CD8-positive, alpha-beta T cell (primary cell): ENCODE measurements at places on chromosomes 3 and 15.

GRCh38 chr3:66629982-66630368, 129.2 kb upstream of the LRIG1 start:
- no peak for DNase-seq

- no peak for DNase-seq
Measured at GRCh38 chr3:20974396-20974795, 776.6 kb downstream of the ZNF385D start.

- no peak for DNase-seq
Measured at GRCh38 chr3:179560791-179561190, 1.9 kb upstream of the ACTL6A start.

DNA sequence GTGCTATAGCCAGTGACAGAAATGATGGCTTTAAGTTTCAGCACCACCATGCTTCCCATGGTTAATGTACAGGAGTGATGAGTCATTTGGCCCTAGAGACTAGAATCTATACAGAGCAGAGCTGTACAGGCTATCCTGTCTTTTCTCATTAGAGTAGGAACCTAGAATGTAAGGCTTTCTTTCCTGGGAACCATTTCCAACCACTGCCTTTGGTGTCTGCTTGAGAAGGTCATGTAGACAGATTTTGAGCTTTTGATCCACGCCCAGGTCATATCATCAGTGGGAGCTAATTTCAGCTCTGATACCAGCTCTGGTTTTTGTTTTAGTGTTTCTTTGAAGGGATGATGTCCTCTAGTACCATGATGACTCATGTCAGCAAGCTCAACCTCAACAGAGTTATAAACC, 543.1 kb downstream of the NTRK3 start:
- DNase-seq, result no peak

- no peak for DNase-seq
Measured at GRCh38 chr3:53493963-53494791, at the start of gene CACNA1D. TSS of gene CACNA1D (plus strand) at chr3:53494611. CDS start at chr3:53495167, 556 bp downstream.

DNA sequence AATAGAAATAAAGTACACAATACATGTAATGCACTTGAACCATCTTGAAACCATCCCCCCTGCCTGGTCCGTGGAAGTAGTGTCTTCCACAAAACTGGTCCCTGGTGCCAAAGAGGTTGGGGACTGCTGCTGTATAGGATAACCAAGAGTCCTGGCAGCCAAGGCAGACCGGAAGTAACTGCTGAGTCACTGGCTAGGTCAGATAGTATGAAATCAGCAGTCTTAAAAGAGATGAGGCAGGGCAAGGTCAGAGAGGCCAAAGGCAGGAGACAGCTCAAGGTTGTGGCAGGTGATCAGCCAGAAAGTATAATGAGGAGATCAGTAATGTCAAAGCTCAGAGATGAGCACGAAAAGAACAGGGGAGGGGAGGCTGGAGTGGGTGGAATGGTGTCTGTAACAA, 60.2 kb downstream of the MAP3K13 start:
- DNase-seq, result no peak

GRCh38 chr3:12139111-12139511, 19.6 kb downstream of the TIMP4 start:
- no peak for DNase-seq

DNA sequence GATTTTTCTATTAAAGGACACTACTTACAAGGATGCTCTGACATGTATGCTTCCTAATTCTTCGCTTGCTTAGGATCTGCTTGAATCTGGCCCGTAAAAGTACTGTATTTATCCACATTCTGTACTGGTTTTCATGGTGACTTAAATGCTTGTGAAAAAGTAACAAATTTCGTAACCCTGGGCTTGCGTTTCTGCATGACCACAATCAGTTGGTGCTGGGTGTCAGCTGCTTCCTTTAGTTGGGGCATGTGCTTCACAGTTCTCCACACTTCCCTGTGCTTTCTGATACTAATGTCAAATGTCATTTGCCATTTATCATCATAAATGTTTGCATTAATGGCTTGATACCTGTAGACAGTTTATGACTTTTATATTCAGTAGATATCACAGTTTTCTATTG, 218.4 kb upstream of the MLF1 start:
- DNase-seq, result no peak

DNA sequence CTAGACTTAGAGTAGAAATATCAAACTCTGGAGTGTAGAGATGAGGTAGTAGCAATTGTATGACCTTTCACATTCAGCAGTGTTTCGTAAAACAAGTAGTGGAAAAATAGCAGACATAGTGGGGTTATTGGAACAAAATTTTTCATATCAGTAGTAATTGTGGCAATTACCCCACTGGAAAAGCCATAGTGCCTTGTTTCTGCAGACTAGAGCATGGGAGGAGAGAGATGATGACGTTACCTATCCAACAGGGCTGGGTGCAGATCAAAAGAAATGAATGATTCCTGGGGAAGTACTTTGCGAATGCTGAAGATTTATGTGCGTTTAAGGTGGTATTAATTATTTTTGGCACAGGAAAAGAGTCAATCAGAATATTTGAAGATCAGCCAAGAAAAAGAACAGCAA, 147.0 kb upstream of the LRRFIP2 start:
- no peak for DNase-seq

DNA sequence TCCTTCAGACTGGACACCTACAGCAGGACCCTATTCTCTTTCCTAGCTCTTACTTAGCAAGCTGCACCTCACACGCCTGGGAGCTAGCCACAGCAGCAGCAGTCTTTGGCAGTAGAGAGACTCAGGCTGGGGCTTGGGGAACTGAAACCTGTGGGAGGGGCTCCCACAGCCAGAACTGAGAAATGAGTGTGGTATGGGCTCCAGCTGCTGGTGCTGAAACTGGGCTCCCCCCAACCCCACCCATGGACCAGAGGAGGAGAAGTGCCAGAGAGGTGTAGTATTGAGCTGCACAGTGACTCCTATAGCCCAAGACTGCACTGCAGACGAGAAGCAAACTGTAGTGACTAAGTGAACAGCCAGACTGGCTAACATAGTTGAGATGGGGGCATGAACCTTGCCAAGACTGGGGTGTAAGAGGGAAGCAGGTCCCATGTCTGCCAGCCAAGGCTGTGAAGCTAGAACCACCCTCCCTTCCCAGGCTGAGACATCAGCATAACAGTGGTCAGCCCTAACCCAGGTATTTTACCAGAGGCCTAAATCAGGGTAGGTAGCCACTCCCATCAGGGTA, 62.5 kb downstream of the MYO5A start:
- DNase-seq, result peak; percentile 56

DNA sequence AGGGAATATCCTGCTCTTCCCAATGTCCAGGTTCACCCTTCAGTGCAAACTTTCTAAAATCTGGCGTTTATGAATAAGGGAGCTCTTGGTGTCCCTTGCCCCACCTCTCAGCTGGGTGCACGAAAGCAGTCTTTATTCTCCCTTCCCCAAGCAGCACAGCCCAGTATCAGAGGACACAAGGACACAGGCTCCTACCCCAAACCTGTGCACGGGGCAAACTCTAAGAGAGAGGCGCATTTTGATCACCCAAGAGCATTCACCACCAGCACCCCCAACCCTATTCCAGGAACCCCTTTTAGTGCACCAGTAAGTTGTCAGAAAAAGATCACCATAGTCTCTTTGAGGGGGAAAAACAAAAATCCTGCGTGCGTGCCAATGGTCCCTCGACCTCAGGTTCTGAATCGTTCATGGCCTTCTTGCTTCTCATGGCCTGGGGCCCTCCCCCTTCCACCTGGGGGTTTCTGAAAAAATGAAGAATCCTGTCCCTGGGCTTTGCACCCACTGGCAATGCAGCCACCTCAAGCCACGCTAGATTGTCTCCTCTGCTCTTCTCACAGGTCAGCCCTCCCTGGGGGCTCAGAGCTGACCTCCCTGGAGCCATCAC, 78.9 kb downstream of the FAM174B start:
- DNase-seq, result no peak

GRCh38 chr15:67700023-67700422, 125.3 kb upstream of the SKOR1 start:
- no peak for DNase-seq

- DNase-seq, result no peak
Measured at GRCh38 chr3:186095561-186096081, 13.3 kb downstream of the ETV5 start.

GRCh38 chr3:106332129-106332528, 463.3 kb upstream of the CBLB start:
- no peak for DNase-seq

- no peak for DNase-seq
Measured at GRCh38 chr3:43892526-43892925, 201.8 kb downstream of the ABHD5 start.

DNA sequence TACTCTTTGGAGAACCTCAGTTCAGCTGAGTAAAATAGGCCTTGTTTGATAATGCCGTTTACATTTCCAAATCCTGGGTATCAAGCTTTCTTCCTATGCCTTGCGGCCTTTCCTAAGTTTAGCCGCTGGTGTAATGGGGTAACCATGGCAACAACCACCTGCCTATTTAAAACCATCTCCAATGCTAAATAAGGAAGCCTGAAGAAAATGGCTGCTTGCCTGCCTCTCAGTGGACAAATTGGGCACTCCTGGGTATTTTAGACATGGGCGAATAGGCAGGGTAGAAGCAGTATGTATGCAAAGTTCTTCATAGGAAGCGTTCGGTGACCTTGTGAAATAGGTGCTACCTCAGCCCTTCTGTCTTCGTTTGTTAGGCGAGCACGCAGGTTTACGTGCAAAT, 122.7 kb downstream of the DGKG start:
- DNase-seq, result no peak

DNA sequence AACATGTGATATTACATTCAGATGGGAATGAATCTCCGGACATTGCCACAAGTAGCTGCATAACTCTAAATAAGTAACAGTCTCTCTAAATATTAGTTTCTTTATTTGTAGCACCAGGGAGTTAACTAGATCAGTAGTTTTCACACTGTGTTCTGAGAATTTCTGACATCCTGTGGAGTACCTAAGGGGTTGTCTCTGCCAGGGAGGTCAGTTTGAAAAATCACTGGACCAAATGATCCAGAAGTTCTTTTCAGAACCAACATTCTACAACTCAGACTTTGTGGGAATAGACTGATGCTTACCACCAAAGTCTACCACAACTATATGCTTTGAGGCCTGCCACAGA, 9.0 kb upstream of the ILDR1 start:
- no peak for DNase-seq

DNA sequence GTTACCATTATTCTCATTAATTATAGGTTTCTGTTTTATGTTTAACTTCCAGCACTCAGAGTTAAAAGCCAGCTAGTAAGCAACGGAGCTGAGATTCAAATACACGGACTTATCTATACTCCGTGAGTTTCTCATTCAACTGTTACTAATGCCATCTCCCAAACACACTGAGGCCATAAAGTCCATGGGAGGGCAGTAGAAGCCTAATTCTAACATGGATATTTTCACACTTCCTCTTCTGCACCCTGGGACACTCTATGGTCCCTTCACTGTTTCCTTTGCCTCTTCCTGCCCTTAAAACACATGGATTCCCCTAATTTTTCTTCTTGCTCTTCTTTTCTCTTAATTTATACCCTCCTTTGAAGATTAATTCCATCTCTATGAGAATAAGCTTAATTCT, 245.0 kb downstream of the KLF13 start:
- DNase-seq, result no peak

GRCh38 chr3:132183811-132184210, 133.4 kb upstream of the ACP3 start:
- DNase-seq, result no peak

DNA sequence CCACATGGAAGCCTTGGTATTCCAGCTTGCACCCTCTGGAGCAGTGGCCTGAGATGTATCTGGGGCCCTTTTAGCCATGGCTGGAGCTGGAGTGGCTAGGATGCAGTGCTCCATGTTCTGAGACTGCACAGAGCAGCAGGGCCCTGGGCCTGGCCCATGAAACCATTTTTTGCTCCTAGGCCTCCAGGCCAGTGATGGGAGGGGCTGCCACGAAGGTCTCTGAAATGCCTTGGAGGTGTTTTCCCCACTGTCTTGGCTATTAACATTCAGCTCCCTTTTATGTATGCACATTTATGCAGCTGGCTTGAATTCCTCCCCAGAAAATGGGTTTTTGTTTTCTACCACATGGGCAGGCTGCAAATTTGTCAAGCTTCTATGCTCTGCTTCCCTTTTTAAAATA, 43.0 kb upstream of the MYRIP start:
- no peak for DNase-seq

GRCh38 chr15:92166751-92167405, 226.8 kb upstream of the ST8SIA2 start:
- DNase-seq, result no peak

DNA sequence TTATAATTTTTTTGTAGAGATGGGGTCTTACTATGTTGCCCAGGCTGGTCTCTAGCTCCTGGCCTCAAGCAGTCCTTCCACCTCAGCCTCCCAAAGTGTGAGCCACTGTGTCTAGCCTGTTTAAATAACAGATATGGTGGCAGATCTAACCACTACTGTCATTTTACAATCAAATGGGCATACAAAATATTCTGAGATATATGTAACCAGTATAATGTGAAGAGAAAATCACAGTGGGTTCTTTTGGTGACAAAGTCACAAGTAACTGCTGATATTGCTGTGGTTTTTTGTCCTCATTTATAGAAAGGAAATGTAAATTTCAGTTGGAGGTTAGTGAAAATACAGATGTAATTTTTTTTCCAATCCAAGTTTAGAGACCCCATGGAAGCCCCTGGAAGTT, 58.6 kb upstream of the ARHGEF3 start:
- DNase-seq, result no peak

DNA sequence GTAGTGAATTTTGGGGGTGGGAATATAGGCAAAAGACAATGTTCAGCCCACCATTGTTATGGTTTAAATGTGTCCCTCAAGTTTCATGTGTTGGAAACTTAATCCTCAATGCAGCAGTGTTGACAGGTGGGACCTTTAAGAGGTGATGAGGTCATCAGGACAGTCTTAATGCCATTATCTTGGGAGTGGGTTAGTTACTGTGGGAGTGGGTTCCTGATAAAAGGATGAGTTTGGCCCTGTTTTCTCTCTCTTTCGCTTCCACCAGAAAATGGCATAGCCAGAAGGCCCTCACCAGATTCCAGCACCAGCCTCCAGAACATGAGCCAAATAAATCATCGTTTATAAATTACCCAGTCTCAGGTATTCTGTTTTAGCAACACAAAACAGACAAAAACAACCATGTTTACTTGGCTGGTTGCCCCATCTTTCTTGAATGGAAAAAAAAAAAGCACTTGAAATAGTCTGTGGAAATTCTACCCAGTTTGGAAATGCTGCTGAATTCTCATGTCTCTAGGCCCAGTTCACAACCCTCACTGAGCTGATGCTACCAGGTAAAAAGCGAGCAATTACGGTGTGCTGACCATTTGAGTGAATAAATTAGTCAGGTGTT, 31.0 kb upstream of the MFSD1 start:
- no peak for DNase-seq

GRCh38 chr3:38005076-38006020, 14.8 kb downstream of the VILL start:
- DNase-seq, result no peak

DNA sequence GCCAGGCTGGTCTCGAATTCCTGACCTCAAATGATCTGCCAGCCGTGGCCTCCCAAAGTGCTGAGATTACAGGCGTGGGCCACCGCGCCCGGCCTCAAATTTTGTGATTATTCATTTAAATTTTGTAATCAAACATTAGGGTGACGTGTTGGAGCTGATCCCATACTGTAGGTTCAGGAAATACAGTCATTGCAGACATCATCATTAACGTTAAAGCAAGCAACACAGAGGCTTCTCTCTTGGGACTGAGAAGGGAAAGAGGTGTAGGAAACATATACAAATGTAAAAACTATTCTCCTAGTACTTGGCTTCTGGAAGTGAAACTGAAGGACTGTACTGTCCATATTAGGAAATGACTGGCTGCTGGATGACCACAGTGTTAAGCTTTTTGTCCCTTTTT, 11.1 kb upstream of the ARID3B start:
- no peak for DNase-seq
